ENCODE measurements at places on chromosomes 7 and 10. TPM values are rescaled to one million over a fixed set of nuclear protein-coding genes. Genes with fewer than 3 reads are reported as not detected.

DNA sequence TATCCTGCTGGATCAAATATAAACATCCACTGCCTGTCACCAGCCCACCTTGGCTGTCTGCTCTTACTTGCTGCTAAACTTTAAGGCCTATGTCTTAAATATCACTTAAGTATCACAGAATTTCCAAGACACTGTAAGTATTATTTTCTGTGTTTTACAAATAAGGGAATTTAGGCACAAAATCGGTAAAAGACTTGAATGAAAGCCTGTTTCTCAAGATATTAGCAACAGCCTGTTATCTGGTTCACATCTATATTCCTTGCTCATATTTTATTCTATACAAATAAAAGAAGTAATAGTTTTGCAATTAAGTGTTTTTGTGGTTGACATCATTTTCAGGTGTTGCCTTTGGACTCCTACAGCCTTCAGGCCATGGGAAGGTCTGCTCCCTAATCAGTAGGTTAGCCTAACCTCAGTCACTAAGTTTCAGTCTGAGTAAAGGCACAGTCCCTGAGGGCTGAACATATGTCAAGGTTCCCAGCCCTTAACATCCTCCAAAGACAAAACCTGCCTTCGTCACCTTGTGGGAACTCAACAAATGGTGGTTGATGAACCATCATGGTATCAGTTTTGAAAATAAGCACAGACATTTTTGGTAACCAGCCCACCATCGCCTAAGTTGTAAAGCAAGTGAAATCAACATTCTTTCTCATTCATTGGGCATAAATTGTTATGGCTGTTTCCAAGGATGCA, 127.1 kb downstream of the CREB5 start:
- DNase-seq = no peak

DNA sequence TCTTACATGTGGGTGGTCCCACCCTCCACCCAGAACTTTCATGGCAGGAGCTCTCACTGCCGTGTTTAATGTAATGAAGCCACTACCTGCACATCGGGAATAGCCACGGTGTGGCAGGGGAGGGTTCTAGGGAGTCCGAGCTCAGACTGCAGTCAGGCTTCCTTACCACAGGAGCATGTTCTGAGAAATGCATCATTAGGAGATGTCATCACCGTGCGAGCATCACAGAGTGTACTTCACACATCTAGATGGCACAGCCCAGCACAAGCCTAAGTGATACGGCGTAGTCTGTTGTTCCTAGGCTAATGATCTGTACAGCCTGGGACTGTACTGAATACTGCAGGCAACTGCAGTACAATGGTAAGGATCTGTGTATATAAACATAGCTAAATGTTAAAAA, 153.0 kb upstream of the LANCL2 start:
- DNase-seq = no peak

DNA sequence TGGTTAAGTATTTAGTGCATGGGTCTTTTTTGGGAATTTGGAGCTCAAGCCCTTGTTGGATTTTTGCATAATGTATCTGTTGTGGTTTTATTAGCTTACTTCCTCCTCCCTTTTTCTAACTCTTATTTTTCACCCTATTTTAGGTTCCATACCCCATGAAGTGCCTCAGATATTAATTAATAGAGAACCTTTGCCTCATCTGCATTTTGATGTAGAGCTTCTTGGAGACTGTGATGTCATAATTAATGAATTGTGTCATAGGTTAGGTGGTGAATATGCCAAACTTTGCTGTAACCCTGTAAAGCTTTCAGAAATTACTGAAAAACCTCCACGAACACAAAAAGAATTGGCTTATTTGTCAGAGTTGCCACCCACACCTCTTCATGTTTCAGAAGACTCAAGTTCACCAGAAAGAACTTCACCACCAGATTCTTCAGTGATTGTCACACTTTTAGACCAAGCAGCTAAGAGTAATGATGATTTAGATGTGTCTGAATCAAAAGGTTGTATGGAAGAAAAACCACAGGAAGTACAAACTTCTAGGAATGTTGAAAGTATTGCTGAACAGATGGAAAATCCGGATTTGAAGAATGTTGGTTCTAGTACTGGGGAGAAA, 28.0 kb downstream of the SIRT1 start:
- DNase-seq = no peak

DNA sequence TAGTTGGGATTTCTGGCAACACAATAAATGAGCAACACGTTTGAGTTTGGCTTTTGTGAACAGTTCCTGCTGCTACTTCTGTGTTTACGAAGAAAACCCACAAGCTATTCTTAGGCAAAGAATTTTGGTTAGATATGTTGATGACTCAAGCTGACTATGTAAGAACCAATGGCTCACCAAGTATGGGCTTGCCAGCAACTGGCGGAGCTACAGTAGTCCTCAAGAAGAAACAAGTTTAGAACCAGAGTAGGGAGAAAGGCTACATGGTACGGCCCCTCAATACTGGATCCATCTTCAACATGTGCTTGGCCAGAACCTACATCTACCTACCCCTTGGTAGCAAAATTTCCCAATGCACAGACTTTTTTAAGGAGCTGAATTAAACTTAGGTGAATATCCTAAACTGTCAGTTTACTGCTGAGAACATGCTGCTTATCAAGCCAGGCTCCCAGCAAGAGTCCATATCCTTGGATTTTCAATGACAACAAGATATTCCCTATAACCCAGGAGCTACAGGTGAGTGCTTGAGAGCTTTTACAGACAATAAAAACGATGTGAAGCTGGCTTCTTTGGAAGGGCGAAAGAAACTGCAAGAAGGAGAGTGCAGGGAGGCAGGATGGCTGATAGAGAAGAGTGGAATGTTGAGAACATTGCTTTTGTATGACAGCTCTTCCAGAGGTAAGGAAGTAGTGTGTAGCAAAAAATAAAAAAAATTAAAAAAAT, 74.3 kb upstream of the ASAH2 start:
- DNase-seq = peak; percentile 74

- DNase-seq = no peak
These were observed 442.5 kb downstream of the XPNPEP1 start for GRCh38 chr10:109480836-109481235.

DNA sequence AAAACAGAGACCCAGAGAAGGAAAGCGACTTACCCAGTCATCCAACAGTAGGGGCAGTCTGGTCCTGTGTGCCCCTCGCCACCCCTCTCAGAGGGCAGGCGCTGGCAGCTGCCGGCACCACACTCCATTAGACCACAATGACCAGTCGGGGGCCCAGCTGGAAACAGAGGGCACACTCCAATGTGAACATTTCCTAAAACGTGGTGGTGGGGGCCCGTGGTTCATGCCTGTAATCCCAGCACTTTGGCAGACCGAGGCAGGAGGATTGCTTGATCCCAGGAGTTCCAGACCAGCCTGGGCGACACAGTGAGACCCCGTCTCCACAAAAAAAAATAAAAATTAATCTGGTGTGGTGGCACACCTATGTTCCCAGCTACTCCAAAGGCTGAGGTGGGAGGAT, 912 bp upstream of the OAT start:
- DNase-seq = peak; percentile 57

- peak; percentile 73 for DNase-seq
These were observed 85.5 kb upstream of the CACUL1 start for GRCh38 chr10:118840071-118840775.

DNA sequence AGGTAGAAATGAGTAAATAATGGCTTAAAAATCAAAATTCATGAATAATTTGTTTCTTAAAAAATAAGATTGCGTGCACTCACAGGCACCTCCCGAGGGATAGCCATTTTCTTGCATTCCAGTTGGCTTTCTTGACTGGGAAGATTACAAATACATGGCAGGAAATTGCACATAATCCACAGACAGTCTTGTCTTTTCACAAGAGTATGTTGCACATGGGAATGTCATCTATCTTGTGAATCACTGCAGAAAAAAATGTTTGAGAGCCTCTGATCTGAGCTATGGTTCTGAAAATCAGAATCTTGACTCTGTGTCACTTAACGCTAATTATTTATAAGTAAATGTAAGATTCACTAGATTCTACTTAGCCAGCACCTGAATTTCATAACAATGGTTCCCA, 74.1 kb upstream of the PRKG1 start:
- DNase-seq = no peak

DNA sequence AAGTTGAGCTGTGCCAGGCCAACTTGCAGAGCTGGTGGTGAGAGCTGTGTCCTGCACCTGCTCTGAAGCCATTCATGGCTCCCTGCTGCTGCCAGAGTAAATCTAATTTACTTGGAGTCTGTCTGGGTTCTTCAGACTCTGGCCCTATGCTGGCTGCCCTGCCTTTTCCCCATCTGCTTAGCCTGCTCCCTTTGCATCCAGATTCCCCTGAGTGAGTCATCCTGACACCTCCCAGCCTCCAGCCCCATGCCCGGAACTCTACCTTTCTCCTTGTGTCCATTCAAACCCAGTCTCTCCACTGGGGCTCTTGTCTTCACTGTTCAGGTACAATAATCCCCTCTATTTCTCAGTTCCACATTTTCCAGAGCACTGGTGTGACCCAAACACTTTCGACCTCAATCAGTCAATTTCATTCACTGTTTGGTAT, 434.4 kb upstream of the ZMIZ1 start:
- DNase-seq = no peak

GRCh38 chr10:35940141-35941041, 298.3 kb upstream of the FZD8 start:
- no peak for DNase-seq

DNA sequence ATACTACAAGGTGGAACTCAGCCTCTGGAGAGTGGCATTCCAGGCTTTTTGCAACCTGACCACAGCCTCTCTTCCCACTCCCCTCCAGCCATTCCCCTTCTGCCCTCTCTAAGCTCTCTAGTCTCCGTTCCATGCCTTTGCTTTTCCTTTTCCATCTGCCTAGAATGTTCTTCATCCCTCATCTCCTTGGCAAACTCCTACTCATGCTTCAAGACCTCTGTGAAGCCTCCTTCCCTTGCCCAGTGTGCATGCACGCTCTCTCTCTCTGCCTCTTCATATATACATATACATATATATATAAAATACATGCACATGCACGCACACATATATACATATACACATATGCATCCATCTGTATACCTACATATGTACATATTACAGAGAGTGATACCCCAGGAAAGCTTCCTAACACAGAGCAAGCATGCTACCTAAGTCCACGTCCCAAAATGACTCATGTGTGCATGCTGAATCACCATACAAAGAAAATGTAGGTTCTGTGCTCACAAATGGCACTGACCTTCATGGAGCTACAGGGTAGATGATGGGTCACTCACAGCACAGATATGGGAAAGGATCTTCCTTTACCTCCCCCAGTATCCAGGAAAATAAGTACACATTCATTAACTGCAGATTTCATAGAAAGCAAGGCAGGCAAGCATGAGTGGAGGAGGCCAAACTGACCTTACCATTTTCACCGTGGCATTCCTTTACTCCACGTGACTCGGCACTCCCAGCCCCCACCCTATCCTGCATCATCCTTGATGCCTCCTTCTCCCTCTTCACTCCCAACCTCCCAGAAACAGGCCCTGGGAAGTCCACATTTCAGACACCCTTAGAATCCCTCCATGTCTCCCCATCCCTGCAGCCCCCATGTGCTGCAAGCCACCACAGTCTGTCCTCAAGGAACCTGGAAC, 238.4 kb upstream of the ZMIZ1 start:
- no peak for DNase-seq

DNA sequence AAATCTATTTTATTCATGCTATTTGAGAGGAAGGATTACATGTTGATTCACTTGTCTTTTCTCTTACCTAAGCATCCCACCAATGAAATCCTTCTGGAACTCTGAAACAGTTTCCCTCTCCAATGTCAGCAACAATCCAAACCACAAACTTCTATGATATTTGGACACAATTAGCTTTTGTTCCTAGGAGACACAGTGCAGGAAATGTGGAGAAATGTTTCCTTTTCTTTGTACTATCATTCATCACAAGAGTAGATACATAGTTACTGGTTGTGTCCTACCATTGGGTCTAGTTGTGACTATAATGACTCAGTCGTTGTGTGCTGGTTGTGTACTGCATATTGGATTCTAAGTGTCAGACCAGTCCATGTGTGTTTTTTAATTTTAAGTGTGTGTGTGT, 156.8 kb upstream of the MAGI2 start:
- no peak for DNase-seq

DNA sequence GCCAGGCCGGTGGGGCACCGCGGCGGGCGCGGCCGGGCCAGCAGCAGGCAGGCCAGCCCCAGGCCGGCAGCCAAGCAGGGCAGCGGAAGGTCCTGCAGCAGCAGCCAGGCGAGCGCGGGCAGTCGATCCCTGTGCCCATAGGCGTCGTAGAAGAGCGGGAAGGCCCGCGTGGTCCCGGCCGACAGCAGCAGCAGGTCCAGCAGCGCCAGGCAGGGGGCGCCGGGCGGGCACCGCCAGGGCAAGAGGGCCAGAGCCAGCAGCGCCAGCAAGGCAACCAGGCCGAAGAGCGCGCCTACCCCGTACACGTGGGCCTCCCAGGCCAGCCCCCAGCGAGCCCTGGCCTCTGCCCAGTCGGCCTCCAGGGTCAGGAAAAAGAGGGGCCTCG, 8.4 kb upstream of the RBM28 start:
- DNase-seq = peak; percentile 70

DNA sequence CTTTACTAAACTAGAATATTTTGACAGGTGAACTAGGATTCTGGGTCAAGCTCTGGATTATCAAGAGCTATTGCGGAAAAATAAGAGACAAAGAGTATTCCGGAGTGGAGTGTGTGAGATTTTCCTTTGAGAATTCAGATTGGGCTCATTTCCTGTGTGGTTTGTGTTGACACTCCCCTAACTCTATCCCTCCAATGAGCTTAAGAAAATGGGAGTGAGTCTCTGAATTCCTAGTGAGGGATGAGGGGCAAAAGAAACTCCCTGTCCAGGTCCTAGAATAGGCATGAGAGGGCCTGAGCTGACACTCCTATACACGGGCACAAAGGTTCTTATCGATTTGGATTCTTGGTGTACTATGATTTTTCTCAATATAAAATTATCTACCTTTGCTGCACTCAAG, 10.2 kb downstream of the KLF14 start:
- no peak for DNase-seq

GRCh38 chr7:141221007-141221612, 147.2 kb downstream of the TMEM178B start:
- DNase-seq = peak; percentile 57

DNA sequence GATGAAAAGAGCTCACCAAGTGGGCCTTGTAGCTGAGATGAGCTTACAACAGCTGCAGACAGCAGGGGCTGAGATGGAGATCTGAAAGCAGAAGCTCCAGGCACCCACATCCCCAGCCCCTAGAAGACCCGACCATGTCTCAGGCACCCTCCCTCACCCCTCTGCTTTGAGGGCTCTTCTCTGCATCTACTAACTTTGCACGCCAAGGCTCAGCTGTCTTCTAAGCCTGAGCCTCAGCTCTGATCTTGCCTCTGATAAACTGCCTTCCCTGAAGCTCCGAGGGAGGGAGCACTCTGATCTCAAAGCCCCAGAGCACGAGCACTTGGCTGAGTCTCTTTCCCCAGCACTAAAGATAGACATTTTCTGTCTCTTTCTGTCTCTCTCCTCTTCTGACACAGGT, 42.0 kb downstream of the ANXA8 start:
- no peak for DNase-seq

The SFXN3 gene
- 36.0 TPM for total RNA-seq

The HPSE2 gene
- not detected for total RNA-seq

The AKR1B15 gene
- not detected for total RNA-seq

The CRYGN gene
- not detected for total RNA-seq

The ASAH2 gene
- total RNA-seq = 4.6 TPM

The GNAI1 gene
- total RNA-seq = 5.7 TPM

The CALHM1 gene
- total RNA-seq = not detected

Measured in activated CD4-positive, alpha-beta T cell treated with anti-CD3 and anti-CD28 coated beads, Interleukin-2, amount 10 ng/mL, durations not matched to agents 24 days and 14 days (primary cell).